ENCODE measurements at places on chromosomes 3 and 15. TPM values are rescaled to one million over a fixed set of nuclear protein-coding genes. Genes with fewer than 3 reads are reported as not detected.

The FBXW12 gene
- 1.5 TPM for total RNA-seq

The ITIH3 gene
- not detected for total RNA-seq

The GOLGA8T gene
- 0.49 TPM for total RNA-seq

The NRROS gene
- total RNA-seq: 0.49 TPM

The TFDP2 gene
- total RNA-seq: 35.9 TPM

The TRIM42 gene
- total RNA-seq: not detected

The ARHGEF26 gene
- 7.9 TPM for total RNA-seq

The RETNLB gene
- total RNA-seq: not detected

The SIDT1 gene
- total RNA-seq: 3.7 TPM

The ACAN gene
- total RNA-seq: 0.49 TPM

The ATP8B4 gene
- 4.4 TPM for total RNA-seq

The CNTN3 gene
- 28.3 TPM for total RNA-seq

The CCDC12 gene
- total RNA-seq: 14.3 TPM

The LAMB2 gene
- total RNA-seq: 56.3 TPM

The GPR156 gene
- total RNA-seq: 4.2 TPM

The NIT2 gene
- 10.1 TPM for total RNA-seq

The CYP8B1 gene
- total RNA-seq: not detected

The RYR3 gene
- total RNA-seq: 12.5 TPM

The AADACL2 gene
- not detected for total RNA-seq

The COLQ gene
- total RNA-seq: 1.7 TPM

The CPN2 gene
- total RNA-seq: not detected

The ACSBG1 gene
- 3.0 TPM for total RNA-seq

The NLGN1 gene
- 61.0 TPM for total RNA-seq

The CCR9 gene
- not detected for total RNA-seq

The GPR27 gene
- 34.2 TPM for total RNA-seq

The EIF4A2 gene
- 1,101 TPM for total RNA-seq

The MANF gene
- 16.5 TPM for total RNA-seq

The TM6SF1 gene
- total RNA-seq: 27.3 TPM

The C2CD4A gene
- not detected for total RNA-seq

The EIF5A2 gene
- total RNA-seq: 4.2 TPM

The GOLGA8Q gene
- total RNA-seq: 0.25 TPM

The ADCY5 gene
- total RNA-seq: 22.1 TPM

The GOLGA8K gene
- total RNA-seq: 0.25 TPM

The THRB gene
- total RNA-seq: 54.1 TPM

The ACTC1 gene
- total RNA-seq: 0.25 TPM

All from temporal lobe (tissue), 4 donors.